ENCODE measurements at places on chromosomes 3 and 15.

GRCh38 chr3:113331187-113331586 is 110.1 kb downstream of the CFAP44 start:
- no peak for DNase-seq

- DNase-seq: no peak
These were observed 151.1 kb upstream of the HES1 start for GRCh38 chr3:193984876-193985275.

GRCh38 chr3:7999384-7999783 is 502.2 kb upstream of the LMCD1 start:
- no peak for DNase-seq

GRCh38 chr3:105824129-105824528 is 44.7 kb downstream of the CBLB start:
- no peak for DNase-seq

GRCh38 chr3:61334783-61335182 is 83.5 kb upstream of the FHIT start:
- no peak for DNase-seq

GRCh38 chr3:97277708-97278107 is 463.3 kb downstream of the EPHA6 start:
- DNase-seq: no peak

DNA sequence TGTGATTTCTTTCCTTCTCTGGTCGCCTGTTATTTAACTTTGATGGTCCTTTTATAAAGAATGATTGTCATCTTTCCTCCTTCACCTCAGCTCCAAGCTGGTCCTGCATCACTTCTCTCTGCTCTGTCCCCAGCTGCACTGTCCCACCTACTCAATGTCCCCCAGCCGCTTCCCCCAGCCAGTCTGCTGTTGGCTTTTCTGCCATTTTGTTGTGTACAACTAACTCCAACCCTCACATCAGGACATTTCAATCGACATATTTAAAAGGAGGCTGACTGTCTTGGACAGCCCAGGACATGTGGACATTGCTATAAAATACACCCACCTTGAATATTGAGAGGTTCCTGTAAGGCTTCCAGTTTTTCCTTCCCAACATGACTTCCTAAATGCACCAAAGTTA is 193.8 kb upstream of the RGMA start:
- no peak for DNase-seq

GRCh38 chr15:70315431-70315830 is 217.7 kb upstream of the TLE3 start:
- DNase-seq: no peak

DNA sequence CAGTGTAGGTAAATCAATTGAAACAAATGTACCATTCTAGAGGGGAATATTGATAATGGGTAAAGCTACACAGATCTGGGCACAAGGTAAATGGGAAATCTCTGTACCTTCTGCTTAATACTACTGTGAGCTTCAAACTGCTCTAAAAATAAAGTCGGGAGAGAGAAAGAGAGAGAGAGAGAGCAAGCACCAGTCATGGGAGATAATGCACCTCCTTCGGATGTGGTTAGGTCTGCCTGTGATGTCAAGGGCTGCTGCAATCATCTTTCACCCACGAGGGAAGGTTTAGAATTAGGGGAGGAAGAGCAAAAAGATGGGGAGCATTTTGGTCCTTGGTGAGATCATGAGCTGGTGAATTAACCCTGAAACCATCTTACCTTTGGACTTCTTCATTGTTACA is 219.1 kb downstream of the ZNF385D start:
- no peak for DNase-seq

- DNase-seq: no peak
These were observed 12.1 kb downstream of the SEMA4B start for GRCh38 chr15:90213122-90213817.

- no peak for DNase-seq
These were observed 5.8 kb upstream of the ZNF770 start for GRCh38 chr15:34993877-34994276.

- no peak for DNase-seq
These were observed 383.6 kb downstream of the LPP start for GRCh38 chr3:188537606-188538005.

- no peak for DNase-seq
These were observed 103.5 kb upstream of the TRIM42 start for GRCh38 chr3:140574375-140574774.

GRCh38 chr3:183085634-183086390 is 13.5 kb downstream of the MCCC1 start:
- no peak for DNase-seq

DNA sequence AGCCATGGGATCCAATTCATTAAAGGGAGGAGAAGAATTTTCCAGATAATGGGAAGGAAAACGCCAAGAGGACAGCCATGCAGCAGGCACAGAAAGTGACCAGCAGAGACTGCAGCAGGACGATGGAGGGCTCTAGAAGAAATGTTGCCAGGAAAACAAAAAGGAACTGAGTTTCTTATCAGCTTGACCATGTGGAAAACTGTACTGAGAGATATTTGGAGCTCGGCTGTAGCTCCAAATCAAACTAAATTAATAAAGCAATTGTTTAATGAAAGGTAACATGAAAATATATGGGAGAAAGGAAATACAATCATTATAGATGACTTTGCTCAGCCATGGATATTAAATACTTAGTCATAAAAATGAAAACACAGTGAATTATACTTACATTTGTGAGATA is 63.7 kb downstream of the SSR3 start:
- DNase-seq: no peak

DNA sequence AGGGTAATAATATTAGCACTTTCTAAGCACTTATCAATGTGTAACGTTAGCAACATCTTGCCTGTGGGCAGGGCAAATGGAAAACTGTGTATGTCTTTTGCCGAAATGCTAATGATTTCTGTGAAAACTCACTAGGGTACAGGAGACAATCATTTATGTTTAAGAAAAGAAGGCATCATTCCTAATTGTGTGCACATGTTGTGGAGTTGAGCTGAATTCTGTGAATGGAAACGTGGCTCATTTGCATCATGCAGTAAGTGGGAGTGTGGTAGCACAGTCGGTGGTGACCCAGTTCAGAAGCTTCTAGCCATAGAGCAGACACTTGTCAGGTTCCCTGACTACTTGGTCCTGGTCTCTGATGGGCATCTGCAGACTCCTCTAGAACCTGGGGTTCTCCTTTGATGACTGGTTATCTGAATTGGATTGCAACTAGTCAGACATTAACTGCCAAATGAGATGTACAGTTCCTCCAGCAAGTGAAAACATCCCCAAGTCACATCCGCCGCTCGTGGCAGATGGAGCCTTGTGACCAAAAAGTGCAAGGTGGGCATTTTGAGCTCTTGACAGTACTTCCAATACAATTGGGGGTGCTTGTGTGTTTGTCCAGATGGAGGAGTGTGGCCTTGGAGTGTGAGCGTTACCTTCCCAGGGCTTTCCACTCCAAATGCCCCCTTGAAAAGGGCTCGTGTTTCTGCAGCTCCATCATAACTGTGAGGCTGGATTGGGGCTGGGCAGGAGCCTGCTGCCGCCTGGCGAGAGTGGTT is 21.5 kb downstream of the MRPS25 start:
- DNase-seq: no peak

- DNase-seq: no peak
These were observed 54.4 kb downstream of the TPRA1 start for GRCh38 chr3:127535901-127536829.

- no peak for DNase-seq
These were observed 129.4 kb downstream of the LRRK1 start for GRCh38 chr15:101048581-101049030.

- DNase-seq: no peak
These were observed 354.4 kb downstream of the NTRK3 start for GRCh38 chr15:87901926-87902690.

GRCh38 chr3:156217674-156218352 is 97.4 kb downstream of the KCNAB1 start:
- no peak for DNase-seq

DNA sequence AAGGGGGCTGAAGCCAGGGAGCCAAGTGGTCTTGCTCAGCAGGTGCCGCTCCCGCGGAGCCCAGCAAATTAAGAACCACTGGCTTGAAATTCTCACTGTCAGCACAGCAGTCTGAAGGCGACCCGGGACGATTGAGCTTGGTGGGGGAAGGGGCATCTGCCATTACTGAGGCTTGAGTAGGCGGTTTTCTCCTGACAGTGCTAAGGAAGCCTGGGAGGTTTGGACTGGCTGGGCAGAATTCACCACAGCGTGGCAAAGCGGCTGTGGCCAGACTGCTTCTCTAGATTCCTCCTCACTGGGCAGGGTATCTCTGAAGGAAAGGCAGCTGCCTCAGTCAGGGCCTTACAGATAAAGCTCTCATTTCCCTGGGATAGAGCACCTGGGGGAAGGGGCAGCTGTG is 57.0 kb upstream of the GPR149 start:
- no peak for DNase-seq

- DNase-seq: no peak
These were observed 83.5 kb downstream of the FAM81A start for GRCh38 chr15:59521443-59521842.

Measured in naive thymus-derived CD4-positive, alpha-beta T cell (primary cell).